ENCODE measurements at places on chromosomes 11 and 22. TPM values are rescaled to one million over a fixed set of nuclear protein-coding genes. Genes with fewer than 3 reads are reported as not detected.

DNA sequence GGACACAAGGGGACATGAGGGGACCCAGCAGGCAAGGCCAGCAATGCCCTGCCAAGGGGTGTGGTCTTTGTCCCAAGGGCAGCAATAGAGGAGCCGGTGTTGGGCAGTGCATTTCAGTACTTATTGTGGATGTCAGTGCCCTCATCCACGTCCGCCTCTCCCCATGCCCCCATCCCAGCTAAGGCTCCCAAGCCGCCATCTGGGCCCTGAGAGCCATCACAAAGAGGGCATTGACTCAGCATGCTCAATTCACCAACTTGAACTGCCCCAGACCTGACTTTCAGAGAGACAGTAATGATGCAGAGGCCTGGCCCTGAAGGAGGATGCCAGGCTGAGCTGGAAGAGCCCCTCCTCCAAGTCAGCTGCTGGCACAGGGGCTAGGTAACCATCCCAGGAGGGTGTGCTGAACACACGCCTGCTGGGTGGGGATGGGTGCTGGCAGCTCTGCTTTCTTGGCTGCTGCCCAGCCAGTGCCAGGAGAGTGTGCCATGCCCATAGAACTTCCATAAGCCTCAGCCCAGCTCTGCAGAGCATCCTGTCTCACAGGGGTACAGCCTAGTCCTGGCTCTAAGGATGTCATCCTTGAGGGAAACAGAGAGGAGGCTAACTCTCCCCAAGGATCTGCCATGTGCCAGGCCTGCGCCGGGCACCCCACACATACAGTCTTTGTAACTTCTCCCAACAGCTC lies 46.5 kb downstream of the PDE2A start:
- DNase-seq: peak; percentile 56
- no peak overlapping the region for H3K4me3 ChIP-seq
- H3K36me3 ChIP-seq: no peaks in the 10 kb centered on the region

- H3K27ac ChIP-seq: no peak overlapping the region
- no peaks in the 10 kb centered on the region for H3K27me3 ChIP-seq
- peaks cover 20% of the 10 kb centered on the region for H3K4me1 ChIP-seq
- no peak for DNase-seq
- H3K4me3 ChIP-seq: no peak overlapping the region
- peaks cover 42% of the 10 kb centered on the region for H3K36me3 ChIP-seq
Measured at GRCh38 chr11:7642747-7643146, 30.6 kb downstream of the CYB5R2 start.

GRCh38 chr11:80702264-80702663 lies 1261.4 kb upstream of the TENM4 start:
- H3K27ac ChIP-seq: no peak overlapping the region
- H3K36me3 ChIP-seq: no peaks in the 10 kb centered on the region
- DNase-seq: no peak
- H3K4me1 ChIP-seq: no peaks in the 10 kb centered on the region

DNA sequence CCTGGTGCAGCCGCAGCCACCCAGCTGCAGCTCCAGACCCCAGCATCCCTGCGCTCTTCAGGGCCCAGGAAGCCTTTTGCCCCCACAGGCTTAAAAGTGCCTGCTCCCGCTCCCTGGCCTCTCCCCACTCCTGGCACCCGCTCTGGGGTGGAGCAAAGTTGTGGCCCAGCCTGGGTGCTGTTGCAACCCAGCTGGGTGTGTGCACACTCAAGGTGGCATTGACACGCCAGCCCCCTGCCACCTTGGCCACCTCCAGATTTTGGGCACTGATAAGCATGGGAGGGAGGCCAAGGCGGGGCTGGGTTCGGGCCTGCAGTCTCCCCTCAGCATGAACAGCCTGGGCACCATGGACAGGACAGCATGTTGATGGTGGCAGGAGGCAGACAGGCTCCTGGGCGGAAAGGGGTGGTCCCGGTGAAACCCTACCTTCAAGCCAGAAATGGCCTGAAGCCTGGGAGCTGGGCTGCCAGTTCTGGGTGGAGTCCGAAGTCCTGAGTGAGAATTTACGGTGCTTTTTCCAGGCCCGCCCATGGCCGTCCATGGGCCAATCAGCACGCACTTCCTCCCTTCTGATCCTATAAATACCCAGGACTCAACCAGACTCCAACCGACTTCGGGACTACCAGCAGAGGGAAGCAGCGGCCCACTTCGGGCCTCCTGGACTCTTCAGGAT lies 23.6 kb upstream of the RNASEH2C start:
- peaks cover 32% of the 10 kb centered on the region for H3K27me3 ChIP-seq
- no peak for DNase-seq
- no peaks in the 10 kb centered on the region for H3K36me3 ChIP-seq
- no peak overlapping the region for H3K27ac ChIP-seq

PGA3 gene
- total RNA-seq: 0.19 TPM

DNA sequence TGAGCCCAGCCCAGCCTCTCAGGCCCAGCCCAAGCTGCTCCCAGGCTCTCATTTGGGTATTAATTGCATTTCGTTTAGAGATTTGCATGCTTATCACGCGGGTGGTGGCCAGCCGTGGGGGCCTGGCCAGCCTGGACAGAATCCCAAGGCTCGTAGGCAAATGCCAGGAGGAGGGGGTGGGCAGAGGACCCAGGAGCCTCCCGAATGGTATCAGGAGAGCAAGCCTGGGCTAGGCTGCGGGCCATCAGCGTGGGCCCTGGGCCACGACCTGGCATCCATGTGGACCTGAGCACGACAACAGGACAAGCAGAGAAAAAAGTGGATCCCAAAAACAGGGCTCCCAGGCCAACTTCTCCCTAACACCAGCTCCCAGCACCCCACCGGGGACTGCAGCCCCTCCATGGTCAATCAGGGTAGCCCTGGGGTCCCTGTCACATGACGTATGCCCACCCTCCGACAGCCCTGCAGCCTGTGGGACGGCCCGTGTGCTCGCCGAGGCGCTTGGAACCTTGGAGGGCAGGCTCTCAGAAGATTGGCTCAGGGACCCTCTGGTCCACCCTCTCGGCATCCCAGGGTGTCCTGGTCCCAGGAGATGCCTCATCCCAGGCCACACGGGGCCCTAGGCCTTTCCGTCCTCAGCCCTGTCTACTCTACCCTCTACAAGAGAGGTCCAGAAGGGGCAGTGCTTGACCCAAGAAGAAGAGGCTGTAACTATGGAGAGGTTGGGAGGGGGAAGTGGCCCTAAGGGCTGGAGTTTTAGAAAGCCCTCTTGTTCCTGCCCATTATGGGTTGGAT lies 8.8 kb downstream of the ASCL2 start:
- no peak for DNase-seq
- no peaks in the 10 kb centered on the region for H3K4me1 ChIP-seq
- H3K4me3 ChIP-seq: no peak overlapping the region
- peaks cover 58% of the 10 kb centered on the region for H3K27me3 ChIP-seq

GRCh38 chr22:25110846-25111578 lies 88.6 kb upstream of the CRYBB3 start:
- H3K27ac ChIP-seq: peak overlapping the region; percentile 86
- peak; percentile 31 for DNase-seq
- peak overlapping the region; percentile 82 for H3K4me3 ChIP-seq
- H3K27me3 ChIP-seq: no peaks in the 10 kb centered on the region
- no peaks in the 10 kb centered on the region for H3K36me3 ChIP-seq

C22orf15 gene
- not detected for total RNA-seq

FGF3 gene
- not detected for total RNA-seq

- no peak overlapping the region for H3K4me3 ChIP-seq
- DNase-seq: no peak
- peaks cover 24% of the 10 kb centered on the region for H3K4me1 ChIP-seq
- H3K27me3 ChIP-seq: no peaks in the 10 kb centered on the region
- no peak overlapping the region for H3K27ac ChIP-seq
Measured at GRCh38 chr11:125623064-125623463, 1.9 kb upstream of the CHEK1 start.

DNA sequence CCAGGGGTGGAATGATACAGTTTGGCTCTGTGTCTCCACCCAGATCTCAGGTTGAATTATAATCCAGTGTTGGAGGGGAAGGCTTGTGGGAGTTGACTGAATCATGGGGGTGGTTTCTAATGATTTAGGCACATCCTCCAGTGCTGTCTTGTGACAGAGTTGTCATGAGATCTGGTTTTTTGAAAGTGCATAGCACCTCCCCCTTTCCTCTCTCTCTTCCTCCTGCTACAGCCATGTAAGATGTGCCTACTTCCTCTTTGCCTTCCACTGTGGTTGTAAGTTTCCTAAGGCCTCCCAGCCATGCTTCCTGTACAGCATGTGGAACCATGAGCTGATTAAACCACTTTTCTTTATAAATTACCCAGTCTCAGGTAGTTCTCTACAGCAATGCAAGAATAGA lies 45.1 kb downstream of the THAP12 start:
- H3K27ac ChIP-seq: no peak overlapping the region
- H3K4me3 ChIP-seq: no peak overlapping the region
- H3K4me1 ChIP-seq: peaks cover 27% of the 10 kb centered on the region
- H3K36me3 ChIP-seq: no peaks in the 10 kb centered on the region
- DNase-seq: no peak

SERPINH1 gene
- 57.6 TPM for total RNA-seq

GRCh38 chr11:70944141-70944540 lies 308.2 kb downstream of the SHANK2 start:
- no peak overlapping the region for H3K27ac ChIP-seq
- no peak overlapping the region for H3K4me3 ChIP-seq
- H3K4me1 ChIP-seq: no peaks in the 10 kb centered on the region
- peaks cover 9% of the 10 kb centered on the region for H3K27me3 ChIP-seq

- H3K27ac ChIP-seq: peak overlapping the region; percentile 90
- H3K27me3 ChIP-seq: no peaks in the 10 kb centered on the region
- DNase-seq: no peak
Measured at GRCh38 chr11:83034673-83035014, 37.1 kb downstream of the RAB30 start.

DNA sequence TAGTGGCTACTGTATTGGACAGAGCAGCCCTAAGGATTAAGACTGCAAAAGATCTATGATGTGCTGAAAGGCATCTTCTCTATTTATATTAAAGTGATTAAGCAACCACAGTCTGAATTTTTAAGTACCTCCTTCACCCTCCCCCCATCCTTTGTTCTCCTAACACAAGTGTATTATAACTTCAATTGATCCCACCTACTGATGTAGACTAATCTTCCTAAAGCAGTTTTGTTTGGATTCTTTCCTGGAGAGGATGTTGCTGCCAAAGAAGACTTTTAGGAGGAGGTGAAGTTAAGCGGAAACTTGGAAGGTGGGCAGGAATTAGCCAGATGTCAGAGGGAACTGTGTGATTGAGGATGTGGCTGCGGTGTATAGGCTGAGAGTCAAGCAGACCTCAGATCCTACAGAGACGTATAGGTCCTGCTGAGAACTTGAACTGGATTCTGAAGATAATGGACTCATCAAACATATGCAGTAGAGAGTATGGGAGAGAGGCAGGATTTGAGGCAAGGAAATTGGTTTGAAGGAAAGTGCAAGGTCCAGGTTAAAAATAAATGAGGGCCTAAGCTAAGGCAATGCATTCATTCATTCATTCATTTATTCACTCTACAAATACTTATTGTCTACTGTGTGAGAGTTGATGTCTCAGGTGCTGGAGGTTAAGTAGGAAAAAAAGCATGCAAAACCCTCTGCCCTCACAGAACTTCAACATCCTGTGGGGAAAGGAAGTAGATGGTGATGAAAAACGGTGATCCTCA lies 5.2 kb upstream of the RASSF10 start:
- no peaks in the 10 kb centered on the region for H3K36me3 ChIP-seq
- H3K4me3 ChIP-seq: no peak overlapping the region
- DNase-seq: no peak
- peaks cover 5% of the 10 kb centered on the region for H3K4me1 ChIP-seq

GRCh38 chr11:118418766-118419165 lies 17.4 kb downstream of the ATP5MG start:
- H3K4me3 ChIP-seq: no peak overlapping the region
- H3K4me1 ChIP-seq: peaks cover 12% of the 10 kb centered on the region
- peak overlapping the region; percentile 30 for H3K27ac ChIP-seq
- no peaks in the 10 kb centered on the region for H3K27me3 ChIP-seq
- DNase-seq: no peak
- H3K36me3 ChIP-seq: peaks cover 17% of the 10 kb centered on the region

- DNase-seq: no peak
- H3K27ac ChIP-seq: no peak overlapping the region
- H3K4me1 ChIP-seq: peaks cover 29% of the 10 kb centered on the region
- H3K36me3 ChIP-seq: no peaks in the 10 kb centered on the region
Measured at GRCh38 chr11:118112711-118113430, 26.1 kb upstream of the SMIM35 start.

All from left ventricle myocardium inferior (tissue), 1 donor.